Activated CD4-positive, alpha-beta T cell treated with anti-CD3 and anti-CD28 coated beads for 24 hours (primary cell): ENCODE measurements at places on chromosomes 12 and 14.

- no peak for DNase-seq
Observed at GRCh38 chr12:22574921-22575320, 30.6 kb upstream of the C2CD5 start.

- no peak for DNase-seq
Observed at GRCh38 chr12:80050236-80050635, 49.1 kb upstream of the OTOGL start.

- no peak for DNase-seq
Observed at GRCh38 chr14:89212386-89213235, 204.4 kb downstream of the FOXN3 start.

GRCh38 chr12:105420046-105420445 is 89.6 kb downstream of the C12orf75 start:
- no peak for DNase-seq

DNA sequence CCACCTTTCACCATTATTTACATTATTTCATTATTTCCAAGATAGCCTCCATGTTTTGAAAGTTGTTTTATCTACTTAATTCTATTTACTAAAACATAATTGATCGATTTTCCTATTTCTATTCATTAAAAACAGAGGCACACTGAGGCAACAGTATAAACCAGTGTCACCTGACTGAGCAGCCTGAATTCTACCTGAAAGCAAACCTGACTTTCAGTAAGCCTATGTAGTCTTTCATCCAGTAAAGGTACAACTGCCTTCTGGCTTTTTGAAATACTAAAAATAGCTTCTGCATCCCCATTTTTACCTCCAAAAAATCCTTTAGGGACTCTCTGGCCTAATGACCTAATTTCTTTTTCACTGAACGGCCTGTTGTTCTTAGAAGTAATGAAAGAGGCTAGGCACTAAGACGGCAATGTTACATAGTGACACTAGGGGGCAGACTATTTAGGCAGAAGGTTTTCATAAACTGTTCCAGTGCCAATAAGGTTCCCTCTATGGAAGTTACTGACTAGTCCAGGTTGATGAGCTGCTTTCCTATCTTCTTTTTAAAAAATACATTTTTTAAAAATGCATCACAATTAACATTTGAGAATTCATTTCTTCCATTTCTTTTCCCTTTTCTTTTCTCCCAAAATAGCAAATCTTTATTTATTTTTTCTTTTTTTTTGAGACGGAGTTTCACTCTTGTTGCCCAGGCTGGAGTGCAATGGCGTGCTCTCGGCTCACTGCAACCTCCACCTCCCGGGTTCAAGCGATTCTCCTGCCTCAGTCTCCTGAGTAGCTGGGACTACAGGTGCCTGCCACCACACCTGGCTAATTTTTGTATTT is 17.5 kb downstream of the ANAPC5 start:
- DNase-seq: no peak

GRCh38 chr12:65263777-65264176 is 14.7 kb upstream of the MSRB3 start:
- DNase-seq: no peak

- DNase-seq: no peak
Observed at GRCh38 chr12:11761869-11762567, 112.5 kb downstream of the ETV6 start.

DNA sequence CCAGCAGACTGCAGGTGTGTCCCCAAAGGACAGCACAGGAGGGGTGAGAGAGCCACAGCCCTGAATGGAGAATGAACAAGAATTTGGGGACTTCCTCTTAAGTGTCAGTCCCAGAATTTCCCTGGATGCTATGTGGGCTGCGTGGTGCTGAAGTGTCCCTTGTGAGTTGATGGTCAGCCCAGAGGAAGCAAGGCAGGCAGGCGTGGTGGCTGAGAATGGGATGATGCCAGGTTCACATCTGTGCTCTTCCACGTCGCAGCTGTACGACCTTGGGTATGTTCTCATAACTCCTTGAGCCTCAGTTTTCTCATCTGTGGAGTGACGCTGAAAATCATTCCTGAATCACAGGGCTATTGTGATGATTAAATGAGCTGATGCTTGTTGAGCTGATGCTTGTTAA is 62.1 kb upstream of the GPATCH2L start:
- DNase-seq: no peak

DNA sequence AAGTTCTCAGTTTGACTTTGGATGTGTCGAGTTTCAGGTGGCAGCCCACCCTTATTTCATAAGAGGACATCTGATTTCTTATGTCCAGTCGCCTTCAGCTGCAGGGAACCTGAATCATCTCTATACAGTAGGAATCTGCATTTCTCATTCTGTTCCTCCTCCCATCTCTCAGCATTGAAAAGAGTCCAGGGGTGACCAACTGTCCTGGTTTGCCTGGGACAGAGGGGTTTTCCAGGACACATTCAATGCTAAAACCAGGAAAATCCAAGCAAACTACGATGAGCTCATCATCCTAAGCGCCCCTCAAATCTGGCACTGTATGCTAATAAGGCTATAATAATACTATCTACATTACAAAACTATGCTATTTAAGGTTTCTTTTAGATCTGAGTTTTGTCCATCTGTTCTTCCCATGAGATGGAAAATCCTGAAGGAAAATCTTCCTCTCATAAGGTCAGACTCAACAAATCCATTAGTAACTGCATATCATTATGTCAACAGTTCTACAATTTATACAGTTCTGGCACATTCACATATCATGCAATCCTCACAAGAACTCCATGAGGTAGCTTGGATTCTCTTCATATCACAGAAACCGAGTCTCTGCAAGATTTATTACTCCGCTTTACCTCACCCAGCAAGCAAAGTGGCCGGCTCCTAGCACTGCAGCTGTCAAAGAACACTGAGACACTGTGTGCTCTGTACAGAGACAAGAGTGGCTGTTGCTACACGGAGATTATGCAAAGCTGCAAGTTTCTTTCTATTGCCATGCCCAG is 15.6 kb upstream of the CALM1 start:
- DNase-seq: no peak

- peak; percentile 95 for DNase-seq
Observed at GRCh38 chr14:94080621-94081385, at the start of the genes DDX24 and IFI27L1. Gene DDX24, minus strand, starts transcription at chr14:94081202. Its CDS starts 1,460 bp downstream, at chr14:94079742. Gene IFI27L1, plus strand, starts transcription at chr14:94081310. Its CDS starts 15,628 bp downstream, at chr14:94096938.

DNA sequence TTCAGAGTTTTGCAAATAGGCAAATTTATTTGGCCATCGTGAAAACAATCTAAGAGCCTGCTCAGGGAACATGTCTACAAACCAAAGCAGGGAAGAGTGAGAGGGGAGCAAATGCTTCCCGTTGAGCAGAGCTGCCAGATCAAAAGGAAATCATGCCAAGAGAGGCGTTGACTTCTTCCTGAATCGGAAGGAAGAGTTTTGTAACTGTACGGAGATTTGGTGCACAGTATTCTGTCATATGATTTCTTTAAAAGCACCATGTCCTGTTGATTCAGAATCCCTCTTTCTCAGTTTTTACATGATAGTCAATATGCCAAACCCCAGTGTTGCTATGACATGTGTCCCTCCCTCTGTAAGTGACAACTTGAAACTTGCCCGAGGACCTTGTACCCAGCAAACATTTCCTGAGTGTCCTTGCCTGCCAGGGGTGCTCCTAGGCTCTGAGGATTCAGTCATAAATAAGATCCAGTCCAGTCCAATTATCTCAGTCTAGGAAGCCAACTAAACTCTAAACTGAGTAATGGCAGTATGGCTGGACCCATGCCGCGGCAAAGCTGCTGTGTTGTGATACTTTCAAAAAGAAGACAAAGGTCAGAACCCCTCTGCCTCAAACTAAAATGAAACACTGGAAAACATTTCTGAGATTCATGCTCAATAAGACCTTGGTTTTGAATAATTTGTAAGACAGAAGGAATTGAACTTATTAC is 300.1 kb upstream of the FKBP4 start:
- no peak for DNase-seq

DNA sequence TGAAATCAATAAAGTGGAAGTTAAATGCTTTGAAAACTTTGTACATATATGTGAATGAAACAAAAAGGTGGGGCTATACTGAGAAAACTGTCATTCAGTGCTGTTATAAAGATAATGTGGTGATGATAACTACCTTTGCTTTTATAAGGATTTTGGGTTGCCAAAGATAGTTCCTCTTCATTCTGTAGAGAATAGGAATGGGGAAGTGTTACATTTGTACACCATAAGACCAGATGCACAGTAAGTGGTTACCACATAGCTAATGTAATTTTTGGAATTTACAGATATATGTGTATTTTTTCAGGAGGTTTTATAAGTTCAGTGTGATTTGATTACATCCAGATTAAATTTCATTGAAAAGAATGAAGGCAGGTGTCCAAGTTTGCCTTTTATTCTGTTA is 18.1 kb downstream of the RAB21 start:
- DNase-seq: no peak

- DNase-seq: no peak
Observed at GRCh38 chr12:57836442-57837375, 9.8 kb downstream of the CTDSP2 start.

DNA sequence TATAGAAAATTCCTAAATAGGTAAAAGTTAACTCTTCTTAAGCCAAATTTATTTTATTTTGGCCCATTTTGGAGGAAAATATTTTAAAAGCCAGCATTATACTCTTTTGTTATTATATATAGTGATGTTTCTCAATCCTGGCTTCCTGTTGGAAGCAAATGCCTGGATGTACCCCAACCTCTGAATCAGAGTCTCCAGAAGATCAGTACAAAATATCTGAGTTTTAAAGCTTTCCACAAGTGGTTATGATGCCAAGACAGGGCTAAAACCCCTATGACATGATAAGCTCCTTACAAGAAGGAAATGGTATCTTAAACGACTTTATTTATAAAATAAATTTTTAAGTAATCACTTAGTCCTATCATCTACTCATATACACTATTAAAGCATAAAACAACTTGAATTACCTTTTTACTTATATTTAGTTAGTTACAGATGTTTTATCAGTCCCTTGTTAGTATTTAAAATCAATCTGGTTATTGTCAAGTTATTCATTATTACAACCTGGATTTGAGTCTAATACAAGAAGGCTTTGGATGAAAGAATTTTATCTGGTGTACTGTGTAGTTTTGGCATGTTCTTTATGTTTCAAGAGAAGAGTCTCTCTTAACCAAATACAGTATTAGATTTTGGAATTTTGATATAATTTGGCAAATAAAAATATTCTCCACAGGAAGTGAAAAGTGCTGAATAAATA is 238.1 kb downstream of the SLC2A13 start:
- DNase-seq: no peak

DNA sequence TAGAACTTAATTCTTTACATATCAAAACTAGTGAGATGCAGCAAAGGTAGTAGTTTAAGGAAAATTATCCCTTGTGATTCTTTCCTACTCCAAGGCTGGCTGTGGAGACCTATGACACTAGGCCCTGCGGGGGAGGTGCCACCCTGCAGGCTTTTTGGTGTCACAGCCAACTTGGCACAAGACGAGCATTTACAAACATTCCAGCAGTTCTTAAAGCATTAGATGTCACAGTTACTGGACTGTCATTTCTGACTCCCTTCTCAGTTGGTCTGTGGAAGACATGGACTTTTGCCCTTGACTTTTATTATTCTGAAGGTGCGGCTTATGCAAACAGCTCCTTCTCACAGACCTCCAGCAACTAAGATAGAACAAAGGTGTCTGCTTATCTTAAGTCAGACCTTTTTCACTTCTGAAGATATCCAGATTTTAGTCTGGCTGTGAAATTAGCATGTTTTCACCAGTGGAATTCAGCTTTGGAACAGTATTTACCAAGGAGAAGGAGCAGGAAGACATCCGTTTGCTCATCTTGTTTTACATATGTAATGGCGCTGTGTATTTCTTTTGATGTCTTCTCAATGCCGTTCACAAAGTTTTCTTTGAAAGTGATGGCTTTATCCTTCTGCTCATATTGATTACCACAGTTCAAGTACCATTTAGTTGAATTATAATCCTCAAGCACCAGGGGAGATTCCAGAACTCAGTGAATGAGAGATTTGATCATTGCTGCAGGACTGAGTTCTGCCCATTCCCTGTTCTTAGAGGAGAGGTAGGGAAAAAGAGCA is 17.9 kb downstream of the SRGAP1 start:
- no peak for DNase-seq

DNA sequence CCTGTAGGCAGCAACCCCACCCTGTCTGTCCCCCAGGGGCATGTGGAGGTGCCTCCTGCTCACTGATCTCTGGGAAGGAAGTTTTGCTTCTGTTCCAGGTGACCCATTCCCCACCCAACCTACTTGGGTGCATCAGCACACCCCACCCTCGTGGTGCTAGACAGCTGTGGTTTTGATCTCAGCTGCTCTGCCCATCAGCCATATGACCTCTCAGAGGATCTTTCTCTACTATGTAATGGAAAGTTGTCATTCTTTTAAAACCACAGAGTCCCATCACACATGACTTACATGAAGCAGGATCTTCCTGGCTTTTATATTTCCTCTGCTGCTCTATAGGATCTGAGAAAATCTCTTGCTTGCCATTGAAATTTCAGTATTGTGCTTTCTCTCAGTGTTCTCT is 13.5 kb upstream of the KRT82 start:
- DNase-seq: no peak

- DNase-seq: no peak
Observed at GRCh38 chr14:55446833-55447232, 6.4 kb upstream of the TBPL2 start.

GRCh38 chr14:77562681-77563080 is 53.8 kb downstream of the SPTLC2 start:
- DNase-seq: no peak

- DNase-seq: no peak
Observed at GRCh38 chr12:82605115-82605514, 81.6 kb upstream of the TMTC2 start.

GRCh38 chr12:113102811-113103210 is 32.8 kb downstream of the RASAL1 start:
- DNase-seq: no peak

GRCh38 chr14:76651410-76652055 is 109.7 kb upstream of the VASH1 start:
- DNase-seq: no peak

GRCh38 chr12:101051901-101052550 is 158.0 kb downstream of the SLC5A8 start:
- DNase-seq: no peak

GRCh38 chr12:93297032-93297431 is 80.7 kb upstream of the NUDT4 start:
- no peak for DNase-seq

- DNase-seq: no peak
Observed at GRCh38 chr12:48122065-48122834, 3.1 kb downstream of the PFKM start.

DNA sequence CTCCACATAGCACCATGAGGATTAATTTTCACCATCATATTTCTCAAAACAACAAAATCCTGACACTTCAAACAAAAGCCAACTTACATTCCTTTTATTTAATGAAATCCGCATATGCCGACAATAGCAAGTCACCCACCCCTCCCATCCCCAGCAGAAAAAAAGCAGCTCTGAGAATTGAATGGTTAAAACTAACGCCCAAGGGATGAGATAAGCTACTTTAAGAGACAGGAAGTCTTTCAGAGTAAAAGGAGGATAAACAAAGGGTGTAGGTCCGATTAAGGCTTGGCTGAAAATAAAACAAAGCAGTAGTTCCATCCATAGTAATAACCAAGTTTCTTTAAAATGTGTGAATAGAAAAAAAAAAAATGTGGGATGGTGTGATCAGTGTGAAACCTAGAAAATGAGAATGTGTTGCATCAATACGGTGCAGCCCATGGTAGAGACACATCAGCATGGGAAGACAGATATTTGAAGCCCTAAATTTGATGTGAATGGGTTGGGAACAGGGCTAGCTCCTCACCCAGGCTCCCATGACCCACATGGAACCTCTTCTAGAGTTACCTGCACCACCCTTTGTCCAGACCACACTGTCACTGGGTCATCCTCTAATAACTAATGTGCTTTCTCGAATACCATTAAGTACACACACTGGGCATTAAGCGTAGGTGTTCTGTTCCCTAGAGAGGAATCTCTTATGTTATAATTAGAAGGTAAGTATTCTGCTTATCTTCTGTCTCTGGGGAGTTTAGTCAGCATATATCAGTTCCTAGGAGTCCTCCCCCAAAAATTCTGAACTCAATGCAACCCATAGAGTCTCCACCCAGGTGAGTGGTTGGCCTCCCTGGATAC is 31.7 kb downstream of the RTRAF start:
- DNase-seq: no peak
